ENCODE measurements at places on chromosomes 6 and 20. TPM values are rescaled to one million over a fixed set of nuclear protein-coding genes. Genes with fewer than 3 reads are reported as not detected.

LY6G6F gene
- total RNA-seq: not detected

FERMT1 gene
- total RNA-seq: 22.1 TPM

DNA sequence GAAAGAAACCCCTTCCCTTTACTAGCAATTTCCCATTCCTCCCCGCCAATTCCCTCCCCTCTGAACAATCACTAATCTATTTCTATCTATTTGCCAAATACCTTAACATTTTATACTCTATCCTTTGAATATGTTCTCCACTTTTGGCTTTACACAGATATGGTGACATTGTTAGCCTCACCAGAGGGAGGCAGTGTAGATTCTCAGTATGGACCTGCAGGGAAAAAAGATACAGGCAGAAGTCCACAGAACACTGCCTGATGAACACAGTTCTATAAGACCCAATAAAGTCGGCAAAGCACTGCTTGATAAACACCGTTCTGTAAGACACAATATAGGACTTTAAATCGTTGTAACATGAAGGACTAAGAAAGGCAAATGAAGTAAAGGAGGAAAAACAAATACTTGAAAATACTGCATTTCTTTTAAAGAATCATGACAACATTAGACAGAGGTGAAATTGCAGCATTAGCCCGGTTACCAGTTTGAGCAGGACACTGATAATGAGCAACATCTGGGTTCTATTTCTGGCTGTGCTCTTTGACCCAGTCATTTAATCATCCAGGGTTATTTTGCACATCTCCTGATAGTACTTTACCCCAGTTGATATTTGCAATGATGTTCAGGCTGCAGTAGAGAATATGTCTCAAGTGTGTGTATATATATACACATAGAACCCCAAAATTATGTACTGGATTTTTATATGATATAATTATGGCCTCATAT is 296.8 kb downstream of the UTRN start:
- DNase-seq: no peak

CST5 gene
- 0.34 TPM for total RNA-seq

SIM1 gene
- 2.0 TPM for total RNA-seq

GRCh38 chr6:20092071-20092566 is 120.2 kb downstream of the MBOAT1 start:
- peak; percentile 18 for DNase-seq

DNA sequence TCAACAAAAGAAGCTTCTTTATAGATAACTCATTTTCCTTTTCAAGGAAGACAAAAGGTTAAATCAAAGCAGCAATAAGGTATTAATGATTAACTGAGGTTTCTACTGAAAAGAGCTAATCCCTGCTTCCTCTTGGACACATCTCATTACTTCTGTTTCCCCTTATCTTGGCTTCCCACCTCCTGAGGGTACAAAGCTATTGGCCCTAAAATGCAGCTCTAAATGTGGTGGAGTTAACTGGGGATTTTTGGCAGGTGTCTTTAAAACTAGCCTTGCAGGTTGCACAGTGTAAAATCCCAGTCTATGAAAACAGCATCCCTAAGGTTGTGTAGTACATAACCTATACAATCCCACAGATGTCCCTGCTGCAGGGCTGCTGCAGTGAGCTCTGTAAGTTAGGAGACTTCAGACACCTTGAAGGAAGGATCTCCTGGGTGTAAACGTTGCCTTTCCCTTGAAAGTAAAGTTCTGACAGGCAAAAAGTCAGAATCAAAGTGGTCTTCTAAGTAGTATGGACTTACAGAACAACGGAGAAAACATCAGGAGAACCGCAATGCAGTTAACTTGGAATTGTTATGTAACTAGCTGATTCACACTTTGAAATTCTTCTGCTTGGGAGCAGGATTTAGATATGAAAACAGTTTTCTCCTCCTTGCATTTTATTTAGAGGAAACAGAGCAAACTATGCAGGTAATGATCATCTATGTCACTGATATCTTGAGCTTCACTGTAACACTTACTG is 71.7 kb upstream of the TRAF3IP2 start:
- no peak for DNase-seq

DNA sequence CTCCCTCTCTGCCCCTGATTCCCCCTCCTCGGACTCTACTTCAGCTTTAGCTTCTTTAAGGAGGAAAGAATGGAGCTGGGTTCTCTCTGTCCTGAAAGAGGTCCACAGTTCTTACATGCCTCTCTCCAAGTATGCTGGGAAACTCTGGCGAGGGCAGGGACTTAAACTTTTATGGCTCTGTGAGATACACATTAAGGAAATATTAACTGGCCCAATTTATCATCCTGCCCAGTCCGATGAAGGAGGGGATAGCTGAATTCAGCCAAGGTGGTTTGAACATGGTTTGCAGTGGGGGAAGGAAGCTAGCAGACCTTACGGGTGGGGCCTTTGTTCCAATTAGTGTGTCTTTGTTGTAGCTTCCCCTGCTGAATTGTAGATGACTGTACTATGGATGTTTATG is 121.7 kb downstream of the EYA4 start:
- DNase-seq: no peak

ZNF343 gene
- 6.2 TPM for total RNA-seq

DNA sequence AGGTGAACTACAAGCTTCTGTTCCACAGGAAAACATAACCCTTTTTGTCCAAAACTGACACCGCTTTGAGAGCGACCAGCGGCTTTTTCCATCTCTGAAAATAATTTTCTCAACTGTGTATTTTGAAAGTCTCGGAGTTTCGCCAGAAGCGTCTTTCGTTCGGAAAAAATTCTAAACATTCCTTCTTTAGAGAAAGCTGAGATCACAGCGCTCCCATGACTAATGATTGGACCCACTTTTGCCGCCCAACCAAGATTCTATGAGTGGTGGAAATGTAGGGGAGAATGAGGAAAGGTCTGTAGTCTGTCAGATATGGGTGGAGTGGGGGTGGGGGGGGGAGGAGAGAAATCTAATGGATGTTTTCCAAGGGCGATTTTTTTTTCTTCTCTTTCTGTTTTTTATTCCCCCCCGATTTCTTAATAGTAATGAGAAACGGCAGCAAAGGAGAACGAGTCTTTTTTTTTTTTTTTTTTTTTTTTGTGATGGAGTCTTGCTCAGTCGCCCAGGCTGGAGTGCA is 189.3 kb downstream of the TRIM27 start:
- no peak for DNase-seq

- no peak for DNase-seq
These were observed 3.4 kb upstream of the ZNF292 start for GRCh38 chr6:87151781-87152525.

ME1 gene
- 13.8 TPM for total RNA-seq

- DNase-seq: no peak
These were observed 652.4 kb upstream of the CHD6 start for GRCh38 chr20:42270539-42270938.

MTFR2 gene
- total RNA-seq: 1.6 TPM

- DNase-seq: no peak
These were observed 17.7 kb downstream of the TGM6 start for GRCh38 chr20:2398449-2398848.

DNA sequence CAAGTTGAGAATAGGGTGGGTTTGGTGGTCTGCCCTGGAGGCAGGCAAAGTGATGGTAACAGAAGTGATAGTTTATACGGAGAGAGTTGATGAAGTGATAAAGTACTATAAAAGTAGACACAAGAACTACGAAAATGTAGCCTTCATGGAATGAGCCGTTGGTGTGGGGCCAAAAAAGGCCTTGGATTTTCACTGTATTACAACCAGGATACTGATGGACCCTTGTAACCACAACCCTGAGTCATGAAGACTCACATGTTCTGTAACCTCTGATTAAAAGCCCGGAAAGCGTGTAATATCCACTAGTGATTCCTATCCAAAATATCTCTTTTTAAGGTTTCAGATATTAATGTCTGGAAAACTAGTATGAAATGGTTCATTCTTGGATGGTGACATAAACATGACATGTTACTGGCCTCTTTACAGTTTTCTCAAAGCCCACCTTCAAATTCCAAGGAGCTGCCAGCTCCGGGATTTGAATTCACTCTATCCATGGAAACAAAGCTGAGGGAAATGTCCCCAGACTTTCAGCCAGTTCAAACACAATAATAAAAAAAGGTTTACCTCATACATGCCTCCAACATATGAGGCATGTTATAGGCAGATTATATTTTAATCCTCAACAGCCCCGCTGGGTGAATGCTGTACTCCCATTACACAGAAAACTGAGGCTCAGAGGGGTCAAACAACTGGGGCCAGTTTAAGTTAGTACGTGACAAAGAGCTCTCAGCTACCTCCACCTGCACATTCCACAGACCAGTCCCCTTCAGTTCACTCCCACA is 55.4 kb downstream of the MRPL14 start:
- DNase-seq: peak; percentile 87

SOBP gene
- 1.8 TPM for total RNA-seq

CCN6 gene
- 1.5 TPM for total RNA-seq

GLP1R gene
- 0.17 TPM for total RNA-seq

GRCh38 chr6:132607544-132608233 is 16.4 kb downstream of the TAAR2 start:
- DNase-seq: peak; percentile 54
